ENCODE measurements at places on chromosomes 12 and 14.

DNA sequence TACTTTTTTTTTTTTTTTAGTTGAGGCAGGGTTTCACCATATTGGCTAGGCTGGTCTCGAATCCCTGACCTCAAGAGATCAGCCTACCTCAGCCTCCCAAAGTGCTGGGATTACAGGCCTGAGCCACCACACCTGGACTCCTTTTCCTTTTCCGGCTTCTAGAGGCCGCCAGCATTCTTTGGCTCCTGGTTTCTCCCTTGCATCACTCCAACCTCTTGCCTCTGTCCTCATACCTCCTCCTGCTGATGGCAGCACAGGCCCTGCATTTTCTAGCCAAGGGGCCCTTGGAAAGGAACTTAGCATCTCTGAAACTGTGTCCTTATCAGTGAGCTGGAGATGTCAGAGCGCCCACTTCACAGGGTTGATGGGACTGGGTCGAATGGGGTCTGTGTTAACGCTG lies 53.3 kb downstream of the MAP1LC3B2 start:
- DNase-seq, result no peak

DNA sequence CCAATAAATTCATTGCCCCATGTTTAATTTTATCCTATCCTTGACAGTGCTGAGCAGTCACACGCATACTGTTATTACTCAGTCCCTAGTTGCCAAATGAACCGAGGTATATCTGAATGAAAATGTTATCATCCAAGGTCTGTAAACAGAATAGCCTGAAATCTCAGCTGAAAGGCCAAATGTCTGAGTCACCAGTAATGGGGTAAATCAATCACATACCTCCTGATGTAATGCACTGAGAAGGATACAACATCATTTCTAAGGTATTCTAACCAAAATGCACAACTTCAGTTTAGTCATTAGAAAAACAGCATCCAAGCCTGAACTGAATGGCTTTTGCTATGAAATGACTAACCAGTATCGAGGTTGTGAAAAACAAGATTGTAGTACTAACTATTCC lies 228.6 kb downstream of the DPF3 start:
- no peak for DNase-seq

GRCh38 chr12:43762596-43762995 lies 3.8 kb downstream of the IRAK4 start:
- DNase-seq, result no peak

DNA sequence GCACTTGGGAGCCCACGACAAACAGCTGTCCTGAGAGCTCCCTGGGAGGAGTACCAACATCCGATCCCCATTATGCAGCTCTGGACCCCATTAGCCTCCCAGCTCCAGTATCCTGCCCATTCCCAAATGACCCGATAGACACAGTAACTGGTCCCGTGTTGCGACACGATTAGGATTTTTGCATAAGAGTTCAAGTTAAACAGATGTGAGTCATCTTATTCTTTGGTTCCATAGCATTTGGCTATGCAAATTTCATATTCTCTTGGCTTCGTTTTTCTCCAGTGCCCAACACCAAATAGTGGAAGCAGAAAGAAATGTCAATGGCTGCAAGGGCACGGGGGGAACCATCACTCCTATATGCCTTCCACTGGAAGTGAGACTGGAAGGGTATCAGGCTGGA lies 43.0 kb upstream of the LRRC10 start:
- DNase-seq, result no peak

- DNase-seq, result no peak
Observed at GRCh38 chr12:1862973-1863372, 42.6 kb downstream of the LRTM2 start.

DNA sequence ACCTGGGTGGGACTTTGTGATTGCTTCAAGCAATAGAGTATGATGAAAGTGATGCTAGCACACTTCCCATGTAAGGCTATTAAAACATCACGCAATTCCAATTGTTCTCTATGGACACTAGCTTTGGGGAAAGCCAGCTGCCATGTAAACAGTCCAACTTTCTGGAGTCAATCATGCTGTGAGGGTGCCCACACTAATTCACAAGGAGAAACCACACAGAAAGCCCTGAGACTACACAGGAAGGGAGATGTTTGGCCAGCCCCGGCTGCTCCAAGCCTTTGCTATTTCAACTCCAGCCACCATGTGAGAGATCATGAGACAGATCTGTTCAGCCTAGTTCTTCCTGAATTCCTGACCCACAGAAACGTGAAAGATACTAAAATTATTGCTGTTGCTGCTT lies 96.3 kb downstream of the ST8SIA1 start:
- DNase-seq, result no peak

- DNase-seq, result no peak
Observed at GRCh38 chr12:14952299-14952921, 9.0 kb downstream of the ARHGDIB start.

DNA sequence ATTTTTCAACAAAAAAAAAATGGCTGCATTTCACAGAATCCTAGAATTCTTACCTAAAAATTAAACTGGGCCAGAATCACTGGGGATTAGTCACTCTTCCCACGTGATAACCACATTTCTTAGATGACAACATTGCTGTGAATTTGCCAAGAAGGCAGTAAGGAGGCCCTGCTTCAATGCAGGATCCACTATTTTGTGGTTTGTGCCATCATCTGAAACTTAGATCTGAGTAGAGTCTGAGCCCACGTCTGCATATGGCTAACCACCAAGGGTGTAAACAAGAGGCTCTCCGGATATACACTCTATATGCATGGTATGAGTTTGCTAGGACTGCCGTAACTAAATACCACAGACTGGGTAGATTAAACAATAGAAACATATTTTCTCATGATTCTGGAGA lies 24.4 kb upstream of the TBX5 start:
- DNase-seq, result no peak

DNA sequence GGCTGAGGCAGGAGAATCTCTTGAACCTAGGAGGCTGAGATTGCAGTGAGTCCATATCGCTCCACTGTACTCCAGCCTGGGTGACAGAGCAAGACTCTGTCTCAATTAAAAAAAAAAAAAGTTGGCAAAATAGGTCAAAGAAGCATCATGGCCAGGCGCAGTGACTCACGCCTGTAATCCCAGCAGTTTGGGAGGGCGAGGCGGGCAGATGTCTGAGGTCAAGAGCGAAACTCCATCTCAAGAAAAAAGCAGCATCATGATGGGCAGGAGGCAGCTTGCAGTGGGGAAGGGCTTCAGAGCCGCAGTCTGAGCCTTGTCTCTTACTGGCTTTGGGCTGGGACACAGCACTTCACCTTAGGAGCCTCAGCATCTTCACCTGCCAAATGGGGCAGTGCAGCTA lies 21.4 kb downstream of the TEAD4 start:
- no peak for DNase-seq

DNA sequence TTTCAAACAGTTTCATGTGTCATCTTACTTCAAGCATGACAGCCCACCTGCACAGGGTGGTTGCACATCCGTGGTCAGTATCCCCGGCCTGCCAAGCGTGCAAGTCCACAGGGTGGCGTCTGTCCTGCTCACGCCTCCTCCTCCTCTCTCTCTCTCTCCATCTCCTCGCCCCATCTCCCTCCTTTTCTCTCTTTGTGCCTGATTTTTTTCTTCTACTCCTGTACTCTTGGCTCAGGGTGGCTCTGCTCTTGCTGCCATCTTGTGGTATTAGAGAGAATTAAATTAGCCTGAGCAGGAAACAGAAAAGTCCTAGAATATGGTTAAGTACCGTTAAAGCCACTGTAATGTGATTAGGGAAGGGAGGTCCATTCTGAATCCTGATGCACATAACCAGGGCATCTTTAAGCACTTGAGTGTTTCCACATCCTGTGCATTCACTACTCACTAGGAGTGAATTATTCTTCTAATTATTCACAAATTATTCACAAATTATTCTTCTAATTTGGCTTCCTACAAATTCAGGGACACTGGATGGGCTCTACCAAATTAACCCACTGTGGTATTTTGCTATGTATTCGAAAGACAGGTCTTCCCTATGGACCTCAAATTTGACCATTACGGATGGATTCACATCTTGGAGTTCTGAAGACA lies 25.5 kb upstream of the DTX1 start:
- no peak for DNase-seq

DNA sequence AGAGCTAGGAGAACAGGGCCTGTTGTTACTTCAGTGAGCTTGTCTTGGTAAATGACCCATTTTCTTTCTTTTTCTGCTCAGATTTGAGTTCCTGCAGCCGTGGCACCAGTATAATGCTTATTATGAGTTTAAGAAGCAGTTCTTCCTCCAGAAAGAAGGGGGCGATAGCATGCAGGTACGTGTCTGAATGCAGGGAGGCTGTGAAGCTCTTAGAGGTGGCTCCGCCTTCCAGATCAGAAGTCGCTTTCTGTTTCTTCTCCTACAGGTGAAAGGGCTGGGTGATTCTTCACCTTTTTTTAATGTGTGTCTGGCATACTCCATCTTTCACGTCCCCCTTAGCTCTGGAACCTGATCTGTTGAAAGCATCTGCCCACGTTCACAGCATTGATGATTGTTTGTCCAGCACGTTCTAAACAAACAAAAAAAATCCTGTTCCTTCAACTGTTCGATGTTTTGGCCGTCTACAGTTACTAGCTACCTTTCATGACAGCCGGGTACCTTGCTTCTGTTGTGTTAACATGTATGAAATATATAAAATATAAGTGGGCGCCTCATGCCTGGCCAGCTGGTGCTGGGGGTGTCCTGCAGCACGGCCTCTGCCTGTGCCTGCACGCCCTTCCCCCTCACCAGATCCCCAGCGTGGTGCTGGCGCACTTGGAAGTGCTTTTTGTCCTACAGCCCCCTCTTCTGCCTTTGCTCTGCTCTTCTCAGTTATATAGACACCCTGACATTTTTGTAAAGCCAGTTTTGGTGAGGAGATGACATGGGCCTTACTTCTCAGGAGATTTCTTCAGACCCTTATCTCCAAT lies 44.6 kb downstream of the SFSWAP start:
- DNase-seq, result no peak

GRCh38 chr12:46617167-46617566 lies 208.6 kb downstream of the SLC38A4 start:
- DNase-seq, result no peak

GRCh38 chr14:61341275-61342206 lies 20.2 kb downstream of the PRKCH start:
- no peak for DNase-seq

GRCh38 chr14:90398841-90399540 lies 2.2 kb downstream of the CALM1 start:
- no peak for DNase-seq

DNA sequence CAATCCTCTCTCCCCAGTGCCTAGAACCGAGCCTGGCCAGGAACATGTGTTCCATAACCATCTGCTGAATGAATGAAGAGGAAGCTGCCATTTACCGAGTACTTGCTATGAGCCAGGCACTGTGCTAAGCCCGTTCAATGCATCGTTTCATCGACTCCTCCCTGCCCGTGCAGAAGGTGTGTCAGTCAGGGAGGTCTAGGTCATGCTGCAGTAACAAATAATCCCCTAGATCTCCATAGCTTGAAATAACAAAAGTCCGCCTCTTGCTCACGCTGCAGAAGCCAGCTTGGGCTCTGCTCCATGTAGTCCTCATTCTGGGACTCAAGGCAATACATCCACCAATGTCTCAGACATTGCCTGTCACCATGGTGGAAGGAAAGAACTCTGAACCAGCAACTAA lies 101.3 kb downstream of the SCARB1 start:
- DNase-seq, result no peak

Data from T-helper 17 cell (primary cell).